ENCODE measurements at places on chromosomes 16 and 17.

DNA sequence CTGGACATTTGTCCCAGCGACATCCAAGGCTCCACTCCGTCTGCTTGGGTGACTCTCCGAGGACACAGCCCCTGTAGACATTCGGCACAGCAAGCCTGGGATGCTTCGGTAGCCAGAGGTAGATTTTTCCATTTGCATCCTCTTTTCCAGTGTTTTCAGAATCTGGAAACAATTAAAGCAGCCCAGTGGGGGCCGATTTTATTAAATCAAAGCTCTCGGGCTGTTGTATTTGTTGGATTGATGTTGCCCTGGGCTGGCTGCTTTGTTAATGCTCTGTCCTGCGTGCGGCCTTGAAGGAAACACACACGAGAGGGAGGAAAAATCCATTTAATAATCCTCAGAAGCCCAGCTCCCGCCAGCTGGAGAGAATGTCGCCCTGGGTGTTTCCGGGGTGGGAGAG, 158.1 kb upstream of the CIBAR2 start:
- DNase-seq, result no peak

- no peak for DNase-seq
Observed at GRCh38 chr17:64551461-64551860, 44.7 kb downstream of the CEP95 start.

GRCh38 chr17:6757747-6758146, 1.9 kb downstream of the XAF1 start:
- DNase-seq, result no peak

- no peak for DNase-seq
Observed at GRCh38 chr17:70820276-70820675, 650.9 kb downstream of the KCNJ2 start.

GRCh38 chr17:32488177-32488542, 1.4 kb downstream of the CDK5R1 start:
- DNase-seq, result no peak

- DNase-seq, result no peak
Observed at GRCh38 chr17:67105213-67105612, 60.9 kb downstream of the CACNG1 start.

DNA sequence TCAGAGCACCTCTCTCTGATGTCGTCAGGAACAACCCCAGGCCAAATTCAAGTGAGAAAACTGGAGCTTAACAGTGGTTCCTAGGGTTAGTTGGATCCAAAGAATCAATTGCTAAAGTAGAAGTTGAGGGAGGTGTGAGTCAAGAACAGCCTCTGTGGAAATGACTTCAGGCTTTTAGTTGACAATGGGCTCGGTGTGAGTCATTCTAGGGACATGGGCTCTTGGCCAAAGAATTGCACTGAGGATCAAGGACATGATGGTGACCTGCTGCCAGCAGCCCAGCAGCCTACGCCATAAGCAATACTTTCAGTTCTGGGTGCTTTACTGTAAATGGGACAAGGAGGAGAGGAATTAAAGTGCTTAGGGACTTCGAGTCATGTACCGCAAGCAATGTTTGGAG, 32.1 kb upstream of the SMURF2 start:
- DNase-seq, result no peak

DNA sequence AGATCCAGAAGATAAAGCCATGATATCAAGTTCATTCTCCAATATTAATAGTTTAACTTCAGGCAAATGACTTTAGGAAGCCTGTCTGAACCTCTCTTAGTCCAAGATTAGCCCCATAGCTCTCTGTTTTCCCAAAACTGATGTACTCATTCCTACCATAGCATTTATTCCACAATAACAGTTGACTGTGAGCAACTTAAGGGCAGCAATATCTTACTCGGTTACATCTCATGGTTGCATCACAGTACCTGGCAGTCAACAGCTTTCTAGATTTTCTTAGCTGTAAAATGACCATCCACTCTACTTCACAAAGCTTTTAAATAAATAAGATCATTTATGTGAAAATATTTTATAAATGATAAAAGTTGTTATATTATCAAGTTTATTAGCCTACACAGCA, 58.2 kb upstream of the STAC2 start:
- no peak for DNase-seq

- DNase-seq, result no peak
Observed at GRCh38 chr17:63495491-63495890, 18.6 kb downstream of the ACE start.

- no peak for DNase-seq
Observed at GRCh38 chr16:55434000-55434399, 45.0 kb upstream of the MMP2 start.

DNA sequence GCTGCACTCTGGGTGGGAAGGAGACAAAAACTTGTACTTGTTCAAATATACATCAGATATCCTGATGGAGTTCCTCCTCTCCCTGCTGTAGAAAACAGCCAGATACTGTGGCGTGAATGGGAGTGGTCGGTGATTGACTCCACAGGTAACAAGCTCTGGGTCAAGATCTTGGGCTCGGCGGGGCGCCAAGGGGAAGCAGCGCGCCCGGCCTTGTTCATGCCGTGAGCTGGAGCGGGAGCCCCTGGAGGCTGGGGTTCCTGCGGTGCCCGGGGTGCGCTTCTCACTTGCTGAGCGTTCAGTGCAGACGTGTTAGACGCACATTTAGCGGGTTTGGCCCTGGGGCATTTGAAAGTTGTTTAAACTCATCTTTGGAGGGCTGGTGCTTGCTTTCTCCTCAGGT, 44.4 kb downstream of the BANP start:
- no peak for DNase-seq

DNA sequence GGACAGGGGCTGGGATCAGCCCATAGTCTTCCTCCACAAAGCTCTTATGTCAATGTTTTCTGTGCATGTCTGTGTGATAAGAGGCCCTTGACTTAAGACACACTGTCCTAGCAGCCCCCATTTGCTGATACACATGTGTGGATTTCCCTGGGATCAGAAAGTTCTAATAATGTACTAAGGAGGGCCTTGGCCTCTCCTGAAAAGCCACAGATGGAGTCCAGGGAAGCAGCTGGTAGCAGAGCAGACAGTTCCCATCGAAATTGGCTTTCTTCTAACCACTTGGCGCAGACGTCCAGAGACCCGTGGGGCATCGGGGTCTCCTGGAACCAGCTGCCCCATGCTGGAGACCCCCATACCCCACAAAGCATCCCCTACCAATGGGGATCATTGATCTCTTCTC, 4.3 kb upstream of the GP2 start:
- no peak for DNase-seq

DNA sequence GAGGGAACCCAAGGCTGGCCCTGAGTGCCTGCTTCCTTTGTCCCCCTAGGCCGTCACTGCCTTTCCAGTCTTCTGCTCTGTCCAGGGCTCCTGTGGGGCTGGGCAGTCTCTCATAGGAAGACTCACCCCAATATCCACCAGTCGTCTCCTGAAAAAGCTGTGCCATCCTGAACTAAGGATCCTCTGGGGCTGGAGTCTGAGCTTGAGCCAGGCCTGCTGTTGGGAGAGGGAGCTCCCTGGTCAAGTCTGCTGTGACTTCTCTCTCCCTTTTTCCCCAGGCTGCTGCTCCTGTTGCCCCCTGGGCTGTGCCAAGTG, 963 bp downstream of the MT1H start:
- no peak for DNase-seq

DNA sequence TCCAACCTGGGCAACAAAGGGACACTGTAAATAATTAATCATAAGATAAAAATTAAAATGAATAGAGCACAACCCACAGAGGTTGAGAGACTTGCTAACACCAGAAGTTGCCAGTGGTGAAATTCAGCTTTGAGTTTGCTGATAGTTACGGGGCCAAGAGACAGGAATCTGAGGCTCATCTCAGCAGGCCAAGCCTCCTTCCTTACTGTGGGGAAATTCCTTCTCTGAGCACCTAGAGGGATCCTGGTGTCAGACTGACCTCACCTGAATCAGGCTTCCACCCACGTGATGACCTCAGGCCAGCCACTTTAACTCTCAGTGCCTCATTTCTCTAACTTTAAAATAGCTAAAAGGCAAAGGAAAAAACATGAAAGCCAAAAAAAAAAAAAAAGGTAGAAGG, 4.7 kb downstream of the ABAT start:
- DNase-seq, result no peak

GRCh38 chr17:9780552-9780951, 10.8 kb downstream of the DHRS7C start:
- DNase-seq, result no peak

DNA sequence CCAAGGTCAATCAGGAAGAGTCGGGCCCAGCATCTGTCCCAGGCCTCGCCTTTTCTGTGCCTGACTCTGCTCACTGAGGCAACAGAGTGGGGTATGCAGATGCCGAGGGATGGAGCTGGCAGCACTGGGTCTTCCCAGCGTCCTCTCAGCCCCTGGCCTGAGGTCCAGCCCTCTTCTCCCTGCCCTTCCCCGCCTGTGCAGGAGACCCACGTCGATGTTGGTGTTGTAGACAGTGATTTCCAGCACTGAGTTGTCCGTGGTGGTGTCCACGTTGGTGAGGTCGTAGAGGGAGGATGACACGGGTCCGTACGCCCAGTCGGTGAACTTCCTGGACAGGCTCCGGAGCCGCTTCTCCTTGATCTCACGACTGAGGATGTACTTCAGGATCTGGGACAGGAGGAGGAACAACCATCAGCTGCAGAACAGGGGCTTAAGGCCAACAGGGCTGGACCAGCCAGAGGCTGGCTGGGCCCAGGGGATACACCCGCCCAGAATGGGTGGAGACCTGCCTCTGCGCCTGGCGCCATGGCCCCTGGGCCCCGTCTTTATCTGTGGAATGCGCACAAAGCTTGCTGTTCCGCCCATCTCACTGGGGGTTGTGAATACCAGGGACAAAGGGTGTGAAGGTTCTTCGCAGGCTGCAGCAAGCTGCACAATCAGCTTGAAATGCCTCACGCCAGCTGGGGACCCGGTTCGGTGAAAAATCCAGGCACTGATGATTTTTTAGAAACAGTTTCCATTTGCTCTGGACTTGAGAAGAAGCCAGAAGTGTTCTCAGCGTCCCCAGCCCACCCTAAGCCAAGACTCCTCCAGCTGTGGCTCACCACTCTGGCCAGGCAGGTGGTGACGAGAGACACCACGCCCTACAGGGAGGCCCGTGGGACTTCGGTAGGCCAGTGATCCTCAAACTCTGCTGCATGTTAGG, 27.5 kb downstream of the TRPV3 start:
- no peak for DNase-seq

- no peak for DNase-seq
Observed at GRCh38 chr17:67759355-67760171, 41.8 kb downstream of the NOL11 start.

- peak; percentile 30 for DNase-seq
Observed at GRCh38 chr16:89864527-89864820, 8.9 kb upstream of the TCF25 start.

DNA sequence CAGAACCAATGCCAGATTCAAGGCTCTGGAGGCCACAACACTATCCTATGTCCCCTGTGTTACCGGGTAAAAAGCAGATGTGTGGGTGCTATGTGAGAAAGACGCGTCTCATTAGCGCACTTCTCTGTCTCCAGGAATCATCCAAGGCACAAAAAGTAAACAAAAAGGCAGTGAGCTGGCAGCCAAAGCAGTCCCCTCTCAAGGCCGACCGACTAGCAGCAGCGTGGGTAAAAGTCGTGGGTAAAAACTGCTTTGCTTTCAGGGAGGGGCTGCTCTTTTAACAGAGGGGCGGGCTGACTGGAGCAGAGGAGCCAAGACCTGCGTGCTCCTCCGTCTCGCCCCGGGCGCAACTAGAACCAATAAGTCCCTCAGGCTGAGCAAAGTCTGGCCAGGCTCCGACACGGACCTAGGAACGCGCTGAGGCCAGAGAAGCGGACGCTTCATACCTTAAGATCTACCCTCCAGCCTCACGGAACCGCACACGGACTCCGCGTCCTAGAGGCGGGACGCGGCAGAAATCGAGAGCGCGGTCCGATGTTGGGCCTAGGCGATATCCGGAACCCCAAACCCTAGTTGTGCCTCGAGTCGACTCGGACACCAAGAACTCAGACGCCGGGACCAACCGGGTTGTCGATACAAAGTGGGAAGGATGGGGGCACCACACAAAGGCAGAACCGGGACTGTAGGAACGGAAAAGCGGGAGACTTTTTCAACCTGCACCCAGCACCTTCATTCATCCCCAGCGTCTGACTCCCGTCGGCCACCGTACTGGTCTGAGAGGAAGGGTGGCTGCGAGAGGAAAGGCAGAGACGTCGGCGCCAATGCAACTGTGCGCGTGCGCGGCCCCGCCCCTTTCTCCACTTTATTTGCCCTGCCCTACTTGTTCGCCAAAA, at the start of gene INTS2:
Gene INTS2 (minus strand): TSS at position 775 of the 893 bp plus-strand sequence. CDS start 1,338 bp downstream, outside the sequence.
- DNase-seq, result peak; percentile 95

- no peak for DNase-seq
Observed at GRCh38 chr17:78122931-78123249, 5.7 kb downstream of the TMC6 start.

GRCh38 chr16:86087011-86087895, 188.3 kb downstream of the IRF8 start:
- DNase-seq, result no peak

DNA sequence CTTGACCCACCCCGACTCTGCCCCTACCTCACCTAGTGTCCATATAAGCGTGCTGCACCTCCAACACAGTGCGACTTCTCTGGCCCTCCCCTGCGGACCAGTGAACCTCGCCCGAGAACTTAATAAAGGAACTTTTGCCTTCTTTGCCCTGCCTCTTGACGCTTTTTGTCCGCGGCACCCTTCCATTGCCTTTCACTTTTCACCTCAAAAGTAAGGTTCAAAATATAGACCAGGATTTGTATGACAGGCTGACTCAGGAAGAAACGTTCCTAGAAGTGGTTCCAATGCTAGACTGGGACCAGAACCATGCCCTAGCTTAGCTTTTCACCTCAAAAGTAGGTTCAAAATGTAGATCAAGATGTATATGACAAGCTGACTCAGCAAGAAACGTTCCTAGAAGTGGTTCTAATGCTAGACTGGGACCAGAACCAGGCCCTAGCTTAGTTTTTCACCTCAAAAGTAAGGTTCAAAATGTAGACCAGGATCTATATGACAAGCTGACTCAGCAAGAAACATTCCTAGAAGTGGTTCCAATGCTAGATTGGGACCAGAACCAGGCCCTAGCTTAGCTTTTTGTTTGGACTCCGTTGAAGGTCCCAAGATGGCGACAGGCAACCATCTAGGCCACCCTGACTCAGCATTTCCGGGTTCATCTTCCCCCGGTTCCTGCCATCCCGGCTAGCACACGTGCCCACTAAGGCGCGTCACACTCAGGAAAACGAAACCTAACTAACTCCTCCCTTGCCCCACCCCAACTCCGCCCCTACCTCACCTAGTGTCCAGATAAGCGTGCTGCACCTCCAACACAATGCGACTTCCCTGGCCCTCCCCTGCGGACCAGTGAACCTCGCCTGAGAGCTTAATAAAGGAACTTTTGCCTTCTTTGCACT, 51.0 kb upstream of the TMEM97 start:
- DNase-seq, result no peak

Measured in activated CD4-positive, alpha-beta T cell treated with anti-CD3 and anti-CD28 coated beads, Interleukin-2, amount 50 U/mL, for 48 hours (primary cell).